ENCODE measurements at places on chromosomes 5 and 9.

GRCh38 chr9:91138760-91139159 is 223.0 kb downstream of the AUH start:
- DNase-seq = no peak

DNA sequence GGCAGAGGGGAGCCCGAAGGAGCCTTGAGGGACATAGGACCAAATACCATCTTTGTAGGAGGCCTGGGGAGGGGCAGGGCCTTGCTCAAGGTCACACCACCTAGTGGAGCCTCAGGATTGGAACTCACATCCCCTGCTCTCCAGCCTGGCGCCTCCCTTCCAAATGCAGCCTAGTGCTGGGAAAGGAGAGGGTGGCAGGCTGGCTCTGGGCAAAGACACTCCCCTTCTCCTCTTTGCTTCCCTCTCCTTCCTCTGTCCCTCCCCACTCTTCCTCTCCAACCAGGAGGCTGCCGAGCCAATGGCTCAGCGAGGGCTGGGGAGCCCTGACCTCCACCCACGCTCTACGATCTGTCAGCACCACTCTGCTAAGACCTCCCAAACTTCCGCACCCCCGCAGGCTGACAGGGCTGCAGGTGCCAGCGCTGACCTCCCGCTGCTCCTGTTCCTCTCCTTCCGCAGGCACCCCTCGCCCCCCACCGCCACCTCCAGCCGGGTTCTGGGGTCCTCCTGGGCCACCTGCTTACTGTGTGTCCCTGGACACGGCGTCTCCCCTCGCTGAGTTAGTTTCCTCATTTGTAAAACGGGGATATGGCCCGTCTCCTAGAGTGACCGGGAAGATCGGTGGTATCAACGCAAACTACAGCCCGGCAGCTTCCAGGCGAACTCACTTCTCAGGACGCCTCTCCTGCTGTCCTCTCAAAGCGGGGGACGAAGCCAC is 52.9 kb downstream of the C9orf50 start:
- DNase-seq = no peak

GRCh38 chr5:59845730-59846129 is 47.8 kb downstream of the PDE4D start:
- DNase-seq = no peak

GRCh38 chr9:26744191-26744965 is 148.2 kb downstream of the CAAP1 start:
- no peak for DNase-seq

DNA sequence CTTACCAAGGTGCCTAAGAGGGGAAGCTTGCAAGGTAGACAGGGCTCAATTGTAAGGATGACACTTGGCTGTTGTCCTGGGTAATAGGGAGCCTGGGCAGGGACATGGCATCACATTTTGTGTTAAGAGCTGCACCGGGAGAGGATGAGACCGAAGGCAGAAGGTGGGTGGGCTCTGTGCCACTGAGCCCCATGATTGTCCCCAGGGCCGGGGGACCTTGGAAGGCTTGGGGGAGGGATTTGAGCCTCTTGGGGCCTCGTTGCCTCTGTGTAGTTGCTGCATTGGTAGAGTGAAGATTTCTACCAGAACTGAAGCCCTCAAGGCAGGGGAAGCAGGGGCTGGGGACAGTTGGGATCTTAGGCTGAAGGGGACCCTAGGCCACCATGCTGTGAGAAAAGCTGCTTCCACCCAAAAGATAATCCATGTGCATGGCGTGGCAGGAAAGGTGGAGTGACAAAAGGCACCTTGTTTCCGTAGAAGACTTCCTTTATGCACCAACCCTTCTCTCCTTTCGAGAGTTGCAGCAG is 11.9 kb downstream of the FGF18 start:
- DNase-seq = no peak

- DNase-seq = no peak
Observed at GRCh38 chr5:42360056-42360455, 63.2 kb upstream of the GHR start.

GRCh38 chr5:79845448-79846197 is 145.4 kb downstream of the MTX3 start:
- DNase-seq = no peak

GRCh38 chr9:419571-420171 is 205.0 kb downstream of the DOCK8 start:
- no peak for DNase-seq

DNA sequence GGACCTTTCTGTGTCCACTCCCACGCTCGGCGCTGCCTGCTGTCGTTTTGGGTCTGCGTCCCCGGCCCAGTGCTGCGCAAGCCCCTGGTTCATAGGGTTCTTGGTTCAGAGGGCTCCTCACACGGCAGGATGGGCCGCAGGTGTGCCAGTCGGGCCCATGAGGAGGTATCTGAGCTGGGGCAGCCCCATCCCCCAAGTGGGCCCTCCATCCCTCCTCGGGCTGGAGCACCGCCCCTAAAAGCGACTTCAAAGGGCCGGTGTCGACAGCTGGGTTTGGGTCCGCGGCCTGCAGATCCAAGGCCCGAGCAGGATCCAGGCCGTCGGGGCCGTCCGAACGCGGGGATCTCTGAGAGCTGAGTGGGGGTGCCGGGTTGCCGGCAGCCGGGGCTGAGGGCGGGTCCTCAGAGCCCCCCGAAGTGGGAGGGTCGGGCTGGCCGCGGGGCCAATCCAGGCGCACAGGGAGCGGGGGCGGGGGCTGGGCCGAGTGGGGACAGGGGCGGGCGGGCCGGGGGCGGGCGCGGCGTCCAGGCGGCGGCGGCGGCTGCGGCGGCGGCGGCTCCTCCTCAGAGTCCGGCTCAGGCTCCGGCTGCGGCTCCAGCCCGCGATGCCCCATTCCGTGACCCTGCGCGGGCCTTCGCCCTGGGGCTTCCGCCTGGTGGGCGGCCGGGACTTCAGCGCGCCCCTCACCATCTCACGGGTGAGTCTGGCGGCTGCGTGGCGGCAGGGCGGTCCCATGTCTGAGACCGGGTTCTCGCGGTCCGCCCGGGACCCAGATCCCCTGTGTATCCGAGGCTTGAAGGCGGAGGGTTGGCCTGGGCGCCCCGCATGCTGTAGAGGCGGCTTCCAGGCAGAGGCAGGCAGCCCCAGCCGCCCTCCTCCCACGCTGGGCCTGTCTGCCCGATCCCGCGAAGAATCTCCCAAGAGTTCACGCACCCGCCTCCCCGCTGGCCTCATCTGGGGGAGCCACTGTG is at the start of gene PDLIM4:
TSS of gene PDLIM4 (plus strand) at position 566 of the 971 bp plus-strand sequence. CDS start at position 605, 39 bp downstream.
- DNase-seq = no peak

GRCh38 chr9:82988488-82988887 is 74.5 kb downstream of the RASEF start:
- no peak for DNase-seq

DNA sequence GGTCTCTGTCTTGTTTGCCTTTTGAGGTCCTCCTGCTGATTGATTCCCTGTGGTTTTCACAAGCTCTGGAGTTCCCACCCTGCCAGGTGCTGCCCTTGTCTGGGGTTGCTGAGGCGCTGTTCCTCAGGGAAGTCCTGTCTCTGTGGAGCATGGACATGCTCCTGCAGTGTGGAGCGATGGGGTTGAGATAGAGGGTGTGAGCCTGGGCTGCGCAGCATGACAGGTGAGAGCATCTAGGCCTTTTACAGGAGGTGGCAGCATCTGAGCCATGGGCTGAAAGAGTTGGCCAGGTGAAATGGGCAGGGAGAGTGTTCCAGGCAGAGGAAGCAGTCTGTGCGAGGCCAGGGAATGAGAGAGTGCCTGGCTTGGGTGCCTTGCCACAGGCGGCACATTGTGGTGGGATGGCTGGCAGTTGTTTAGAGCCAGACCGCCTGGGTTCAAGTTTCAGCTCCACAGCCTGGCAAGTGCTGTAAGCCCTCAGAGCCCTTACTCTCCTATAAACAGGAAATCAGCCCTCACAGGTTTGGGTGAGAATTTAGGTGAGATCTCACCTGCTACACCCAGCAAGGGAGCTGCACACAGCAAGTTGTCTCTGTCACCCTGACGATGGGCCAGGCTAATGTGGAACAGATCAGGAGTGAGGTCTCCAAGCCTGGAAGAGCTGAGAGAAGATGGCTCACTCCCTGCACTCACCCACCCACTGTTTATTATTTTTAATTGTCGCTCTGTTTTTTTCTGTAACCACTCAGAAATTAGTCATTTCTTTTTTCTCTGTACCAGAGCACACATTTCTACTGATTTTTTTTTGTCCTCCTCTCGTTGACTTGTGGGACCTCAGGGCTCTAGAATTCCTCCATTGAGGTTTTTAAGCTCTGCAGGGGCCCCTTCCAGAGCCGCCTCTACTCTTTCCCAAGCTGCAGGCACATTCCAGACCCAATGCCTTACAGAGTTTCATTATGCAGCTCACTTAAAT is 19.6 kb downstream of the TCOF1 start:
- DNase-seq = no peak

DNA sequence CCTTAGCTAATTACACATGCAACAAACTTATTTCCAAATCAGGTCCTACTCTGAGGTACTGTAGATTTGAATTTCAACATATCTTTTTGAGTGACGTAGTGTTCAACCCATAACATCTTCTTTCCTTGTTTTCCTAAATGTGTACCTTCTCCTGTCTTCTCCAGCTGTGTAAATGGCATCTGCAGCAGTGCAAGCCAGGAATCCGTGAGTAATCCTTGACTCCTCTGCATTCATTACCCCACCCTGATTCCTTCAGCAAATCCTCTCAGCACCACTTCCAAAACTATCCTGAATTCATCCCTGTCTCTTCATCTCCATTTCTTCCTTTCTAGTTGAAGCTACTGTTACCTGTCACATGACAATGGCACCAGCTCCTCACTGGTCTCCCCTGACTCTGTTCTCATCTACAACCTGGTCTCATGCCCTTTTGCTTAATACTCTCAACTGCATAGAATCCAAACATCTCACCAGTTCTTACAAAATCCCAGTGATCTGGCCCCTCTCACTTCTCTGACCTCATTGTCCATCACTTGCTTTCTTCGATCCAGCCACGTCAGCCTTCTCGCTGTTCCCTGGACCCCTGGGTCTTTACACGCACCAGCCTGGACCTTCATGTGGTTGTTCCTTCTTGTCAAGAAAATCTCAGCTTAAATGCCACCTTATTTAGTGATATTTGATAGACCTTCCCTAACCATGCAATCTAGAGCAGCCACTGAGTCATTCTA is 14.6 kb upstream of the TRAF1 start:
- no peak for DNase-seq

GRCh38 chr9:35489313-35490154 is at the start of gene RUSC2:
TSS of gene RUSC2 (plus strand) at chr9:35490111. CDS start at chr9:35546522, 56,411 bp downstream.
- no peak for DNase-seq

- no peak for DNase-seq
Observed at GRCh38 chr5:154849791-154850201, 607 bp downstream of the FAXDC2 start.

Measured in esophagus squamous epithelium (tissue), 5 donors.